ENCODE measurements at places on chromosomes 4 and X.

- no peak for DNase-seq
Observed at GRCh38 chr4:163606896-163607691, 112.6 kb downstream of the TMA16 start.

DNA sequence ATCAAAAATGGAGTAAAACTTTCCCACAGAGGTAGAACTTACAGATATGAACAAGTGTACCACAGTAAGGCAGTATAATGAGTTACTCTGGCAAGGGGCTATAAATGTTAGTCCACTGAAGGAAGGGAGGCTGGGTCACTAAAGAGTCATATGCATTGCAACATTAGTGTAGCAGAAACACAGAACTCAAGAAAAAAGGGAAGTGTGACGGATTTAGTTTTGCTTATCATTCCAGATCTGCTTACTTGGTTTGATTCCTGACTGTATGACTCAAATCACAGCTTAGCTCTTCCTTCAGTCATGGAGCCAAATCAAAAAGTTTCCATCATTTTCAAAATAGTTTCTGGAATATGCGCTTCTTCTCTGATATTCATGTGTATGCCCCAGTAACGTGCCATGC lies 148.7 kb downstream of the FSTL5 start:
- DNase-seq = no peak

DNA sequence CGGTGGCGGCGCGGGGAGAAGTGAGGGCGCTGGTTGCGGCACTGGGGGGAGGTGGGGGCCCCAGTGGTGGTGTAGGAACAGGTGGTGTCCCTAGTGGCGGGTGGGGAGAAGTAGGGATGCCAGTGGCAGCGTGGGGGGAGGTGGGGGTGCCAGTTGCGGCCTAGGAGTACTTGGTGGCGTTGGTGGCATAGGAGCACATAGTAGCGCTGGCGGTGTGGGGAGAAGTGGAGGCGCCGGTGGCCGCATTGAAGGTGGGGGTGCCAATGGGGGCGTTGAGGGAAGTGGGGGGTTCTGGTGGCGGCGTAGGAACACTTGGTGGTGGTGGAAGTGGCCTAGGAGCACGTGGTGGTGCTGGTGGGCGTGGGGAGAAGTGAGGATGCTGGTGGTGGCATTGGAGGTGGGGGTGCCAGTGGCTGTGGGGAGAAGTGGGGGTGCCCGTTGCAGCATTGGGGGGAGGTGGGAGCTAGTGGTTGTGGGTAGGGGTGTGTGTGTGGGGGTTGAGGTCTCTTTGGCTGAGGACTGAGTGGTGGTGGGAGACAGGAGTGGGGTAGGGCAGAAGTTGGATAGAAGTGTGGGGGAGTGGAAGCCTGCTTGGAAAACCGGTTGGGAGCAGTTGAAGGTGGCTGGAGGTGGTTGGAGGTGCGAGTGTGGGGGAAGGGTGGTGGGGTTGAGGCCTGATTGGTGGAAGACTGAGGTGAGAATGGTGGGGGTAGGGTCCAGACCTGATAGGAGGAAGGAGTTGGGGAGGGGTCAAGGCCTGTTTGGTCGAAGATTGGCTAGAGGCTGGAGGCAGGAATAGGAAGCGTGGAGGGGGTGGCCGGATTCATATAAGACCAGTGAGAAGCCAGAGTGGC lies 1.1 kb downstream of the GCNA start:
- no peak for DNase-seq

DNA sequence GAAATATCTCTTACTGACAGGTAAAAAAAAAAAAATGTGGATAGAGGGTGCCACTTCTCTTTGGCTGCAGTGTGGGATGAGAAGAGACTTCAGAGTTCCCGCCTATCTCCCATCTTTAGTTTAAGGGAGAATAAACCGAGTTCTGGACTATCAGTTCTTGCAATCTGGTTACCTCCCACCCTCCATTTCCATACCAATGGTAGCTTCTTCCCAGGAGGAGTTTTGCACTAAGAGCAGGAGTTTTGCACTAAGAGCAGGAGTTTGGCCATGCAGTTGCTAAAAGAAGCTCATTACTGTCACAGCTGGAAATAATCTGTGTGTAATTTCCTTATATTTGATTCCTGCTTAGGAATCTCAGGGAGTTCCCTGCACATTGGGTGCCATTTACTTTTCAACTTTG lies 10.8 kb upstream of the GUCY1B1 start:
- no peak for DNase-seq

DNA sequence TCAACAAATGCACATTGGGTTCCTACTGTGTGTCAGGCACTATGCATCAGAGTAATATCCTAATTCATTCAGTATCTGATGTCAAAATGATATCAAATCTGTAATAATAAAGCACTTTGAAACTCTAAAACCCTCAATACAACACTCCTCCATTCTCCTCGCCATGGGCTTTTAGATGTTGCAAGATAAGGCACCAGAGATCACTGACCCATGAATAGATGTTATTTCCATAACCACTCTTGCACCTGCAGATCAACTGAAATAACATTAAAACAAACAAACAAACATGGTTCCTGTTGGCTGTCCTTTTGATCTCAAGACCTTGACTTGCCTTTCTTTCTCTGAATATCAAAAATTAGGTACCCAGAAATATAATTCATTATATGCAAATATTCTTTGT lies 100.2 kb downstream of the MAB21L2 start:
- DNase-seq = no peak

- no peak for DNase-seq
Observed at GRCh38 chrX:2314831-2315365, 185.9 kb downstream of the DHRSX start.

DNA sequence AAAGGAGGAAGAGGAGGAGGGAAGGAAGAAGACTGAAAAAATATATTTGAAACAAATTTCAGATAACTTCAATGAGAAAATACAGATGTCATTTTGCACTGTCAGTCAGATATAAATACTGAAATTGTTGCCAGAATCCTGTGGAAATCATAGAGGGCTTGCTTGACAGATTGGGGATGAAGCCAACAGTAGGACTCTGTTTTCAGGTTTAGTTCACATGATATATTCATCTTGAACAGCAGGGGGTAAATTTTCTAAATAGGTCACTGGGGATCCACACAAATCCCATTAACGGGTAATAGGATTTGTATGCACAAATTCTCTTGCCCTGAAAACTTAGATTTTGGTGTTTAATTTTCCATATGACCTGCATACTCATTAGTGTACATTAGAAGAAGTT lies 103.3 kb upstream of the PCDH18 start:
- no peak for DNase-seq

DNA sequence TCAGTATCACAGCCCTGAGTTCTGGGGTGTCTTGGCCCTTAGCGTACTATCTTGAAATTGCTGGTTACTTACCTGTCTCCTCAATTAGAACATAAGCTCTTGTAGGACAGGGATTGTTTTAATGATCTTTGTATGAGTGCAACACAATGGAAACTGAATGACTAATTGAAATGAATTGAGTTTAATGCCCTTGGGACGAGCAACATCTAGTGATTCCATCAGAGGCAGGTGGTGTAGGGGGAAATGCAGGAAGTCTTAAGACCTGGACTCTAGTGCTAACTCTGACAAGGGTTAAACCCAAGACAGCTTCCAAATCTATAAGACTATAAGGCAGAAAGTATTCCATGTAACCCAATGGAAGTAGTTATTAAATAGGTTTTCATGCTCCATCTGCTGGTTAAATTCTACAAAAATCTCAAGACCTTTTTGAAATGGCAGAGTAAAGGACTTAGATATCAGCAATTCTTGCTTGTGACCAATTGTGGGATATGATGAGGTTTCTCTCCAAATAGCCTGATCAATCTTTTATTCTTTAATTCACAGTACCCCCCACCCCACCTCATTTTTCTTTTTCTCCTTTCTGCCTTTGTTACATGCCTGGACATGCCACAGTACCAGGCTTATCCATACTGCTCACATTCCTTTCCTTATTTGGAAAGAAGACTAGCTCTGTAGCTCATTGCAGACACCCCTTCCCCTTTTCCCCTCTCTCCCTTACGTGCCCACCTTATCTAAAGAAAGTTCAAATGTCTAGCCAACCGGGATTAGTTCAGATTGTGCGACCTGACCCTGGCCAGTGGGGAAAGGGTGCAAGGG lies 340.8 kb downstream of the PAPSS1 start:
- no peak for DNase-seq

DNA sequence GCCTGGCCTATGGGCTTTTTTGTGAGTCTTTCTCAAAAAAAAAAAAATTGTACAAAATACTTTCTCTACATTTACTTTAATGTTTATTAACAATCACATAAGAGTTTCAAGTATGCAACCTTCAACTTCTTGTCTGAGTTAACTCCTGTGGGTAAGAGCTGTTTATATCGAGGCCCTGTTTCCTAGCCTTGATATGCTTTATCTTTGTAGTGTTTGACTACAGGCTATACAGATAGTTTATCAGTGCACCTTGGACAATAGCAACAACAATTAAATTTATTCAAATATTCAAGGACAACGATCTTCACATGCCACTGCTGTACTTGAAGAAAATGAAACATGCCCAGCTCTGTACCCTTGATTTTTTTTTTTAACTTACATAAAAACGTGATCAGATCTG lies 178.4 kb downstream of the ARHGAP10 start:
- no peak for DNase-seq

DNA sequence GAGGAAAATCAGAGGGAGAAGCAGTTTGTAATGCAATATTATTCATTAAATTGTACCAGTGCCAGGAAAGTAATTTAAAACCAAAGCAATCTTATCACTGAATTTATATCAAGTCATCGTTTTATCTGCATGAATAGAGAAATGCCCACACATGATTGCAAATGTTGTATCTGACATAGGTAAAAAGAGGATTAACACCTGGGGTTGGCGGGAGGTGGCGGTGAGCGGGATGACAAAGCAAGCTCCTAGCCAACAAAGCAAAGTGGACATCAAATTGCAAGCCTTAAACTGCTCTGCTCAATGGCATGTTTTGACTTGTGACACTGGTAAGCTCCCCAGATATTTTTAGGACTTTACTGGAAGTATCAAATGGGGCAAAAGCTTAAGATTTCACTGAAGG lies 16.4 kb downstream of the HPGD start:
- no peak for DNase-seq

- no peak for DNase-seq
Observed at GRCh38 chr4:89305028-89305427, 2.6 kb downstream of the GPRIN3 start.

GRCh38 chr4:116755051-116755450 lies 330.3 kb downstream of the TRAM1L1 start:
- DNase-seq = no peak

- DNase-seq = no peak
Observed at GRCh38 chr4:5787311-5787710, 76.3 kb downstream of the EVC start.

DNA sequence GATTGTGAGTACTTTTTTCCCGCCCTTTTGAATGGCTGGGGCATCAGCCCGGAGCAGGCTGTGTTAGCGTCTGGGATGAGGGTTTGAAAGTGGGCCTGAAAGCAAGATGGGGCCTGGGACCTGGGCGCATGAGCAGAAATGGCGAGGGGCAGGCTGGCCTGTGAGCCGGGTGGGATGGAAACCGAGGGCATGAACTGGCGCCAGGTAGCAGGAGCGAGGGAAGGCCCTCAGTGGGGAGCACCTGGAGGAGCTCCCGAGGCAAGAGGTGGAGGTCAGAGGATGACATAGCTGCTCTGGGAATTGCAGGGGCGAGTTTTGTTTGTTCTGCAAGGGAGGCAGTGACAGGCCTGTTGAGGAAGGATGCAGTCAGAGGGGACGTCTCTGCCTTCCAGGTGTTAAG lies 68.6 kb downstream of the RGS12 start:
- DNase-seq = no peak

DNA sequence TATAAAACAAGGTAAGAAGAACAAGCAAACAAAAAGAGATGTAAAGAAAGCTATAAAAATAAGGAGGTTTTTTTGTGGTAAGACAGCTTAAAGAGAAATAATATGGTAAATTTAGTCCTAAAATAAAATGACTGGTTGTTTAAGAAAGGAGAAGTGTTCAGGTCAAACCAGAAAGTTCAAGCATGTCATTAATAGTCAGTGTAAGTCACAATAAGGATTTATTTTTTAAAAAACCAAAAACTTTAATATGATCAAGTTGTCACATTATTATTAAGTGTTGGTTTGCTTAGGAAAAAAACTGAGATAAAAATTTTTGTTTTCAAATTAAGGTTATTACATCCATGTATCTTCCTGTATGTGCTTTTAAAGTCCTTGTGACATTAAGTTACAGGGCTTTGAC lies 19.1 kb downstream of the ASIC5 start:
- DNase-seq = no peak

DNA sequence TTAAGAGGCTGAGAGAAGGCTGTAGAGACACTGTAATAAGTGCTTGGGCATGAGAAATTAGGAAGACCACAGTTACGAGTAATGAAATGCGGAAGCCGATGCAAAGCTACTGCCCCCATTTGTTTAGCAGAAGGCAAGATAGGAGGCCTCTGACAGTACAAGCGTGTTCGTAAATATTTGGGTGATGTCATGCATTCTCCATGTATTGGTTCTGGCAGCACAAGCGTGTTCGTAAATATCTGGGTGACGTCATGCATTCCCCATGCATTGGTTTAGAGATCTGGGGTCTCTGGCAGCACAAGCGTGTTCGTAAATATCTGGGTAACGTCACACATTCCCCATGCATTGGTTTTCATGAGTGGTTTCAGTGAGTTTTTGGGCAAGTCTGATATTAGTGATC lies 661.5 kb upstream of the FRG1 start:
- no peak for DNase-seq

- DNase-seq = no peak
Observed at GRCh38 chr4:125484912-125485311, 170.2 kb downstream of the FAT4 start.

- DNase-seq = no peak
Observed at GRCh38 chr4:182014164-182014563, 229.0 kb upstream of the TENM3 start.

DNA sequence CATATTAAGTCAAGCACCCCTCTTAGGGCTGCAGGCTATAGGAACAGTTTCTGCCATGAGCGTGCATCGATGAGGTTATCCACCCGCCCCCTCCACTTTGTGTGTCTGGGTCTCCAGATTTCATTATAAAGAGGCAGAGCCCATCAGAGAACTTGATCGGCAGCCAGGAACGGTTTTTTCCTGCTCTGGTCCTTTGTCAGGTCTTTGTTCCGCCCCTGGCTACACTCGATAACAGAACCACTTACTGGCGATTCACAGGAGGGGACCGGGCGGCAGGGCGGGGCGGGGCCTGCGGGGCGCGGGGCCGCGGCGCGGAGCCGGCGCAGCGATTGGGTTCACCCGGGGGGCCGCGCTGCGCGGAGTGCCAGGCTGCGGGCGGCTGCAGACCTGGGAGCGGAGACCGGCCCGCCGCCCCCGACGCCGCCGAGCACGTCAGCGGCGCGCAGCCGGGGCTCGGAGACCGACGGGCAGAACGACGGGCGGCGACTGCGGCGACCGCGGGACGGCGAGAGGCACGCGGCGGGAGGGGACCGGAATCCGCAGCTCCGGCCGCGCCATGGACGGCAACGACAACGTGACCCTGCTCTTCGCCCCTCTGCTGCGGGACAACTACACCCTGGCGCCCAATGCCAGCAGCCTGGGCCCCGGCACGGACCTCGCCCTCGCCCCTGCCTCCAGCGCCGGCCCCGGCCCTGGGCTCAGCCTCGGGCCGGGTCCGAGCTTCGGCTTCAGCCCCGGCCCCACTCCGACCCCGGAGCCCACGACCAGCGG lies at the start of gene SLC10A4:
Gene SLC10A4, plus strand, starts transcription at position 338 of the 771 bp plus-strand sequence. Its CDS starts 219 bp downstream, at position 557.
- no peak for DNase-seq

Data from stimulated activated CD4-positive, alpha-beta T cell treated with anti-CD3 and anti-CD28 coated beads, Interleukin-4, amount 100 ng/mL, for 24 hours (primary cell).